Activated CD4-positive, alpha-beta T cell treated with anti-CD3 and anti-CD28 coated beads, Interleukin-2, amount 50 U/mL, for 24 hours (primary cell): ENCODE measurements at places on chromosomes 2 and 18.

DNA sequence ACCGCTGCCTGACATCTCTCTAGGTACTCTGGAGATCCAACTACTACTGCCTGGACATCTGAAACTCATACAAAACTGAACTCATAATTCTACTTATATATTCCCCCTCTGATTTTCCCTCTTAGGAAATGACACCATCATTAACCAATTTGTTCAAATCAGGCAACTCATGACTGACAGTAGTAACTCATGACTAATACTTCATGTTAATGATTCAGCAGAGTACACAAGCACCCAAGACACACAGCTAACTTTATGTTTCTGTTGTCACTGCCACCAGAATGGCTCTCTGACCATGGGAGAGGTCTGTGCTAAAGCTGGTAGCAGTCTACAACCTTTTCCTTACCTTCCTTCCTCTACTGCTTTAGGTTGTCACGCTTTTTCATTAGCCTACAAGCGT lies 91.1 kb downstream of the ITSN2 start:
- no peak for DNase-seq

- DNase-seq, result no peak
Measured at GRCh38 chr2:96885432-96886347, 15.8 kb upstream of the SEMA4C start.

DNA sequence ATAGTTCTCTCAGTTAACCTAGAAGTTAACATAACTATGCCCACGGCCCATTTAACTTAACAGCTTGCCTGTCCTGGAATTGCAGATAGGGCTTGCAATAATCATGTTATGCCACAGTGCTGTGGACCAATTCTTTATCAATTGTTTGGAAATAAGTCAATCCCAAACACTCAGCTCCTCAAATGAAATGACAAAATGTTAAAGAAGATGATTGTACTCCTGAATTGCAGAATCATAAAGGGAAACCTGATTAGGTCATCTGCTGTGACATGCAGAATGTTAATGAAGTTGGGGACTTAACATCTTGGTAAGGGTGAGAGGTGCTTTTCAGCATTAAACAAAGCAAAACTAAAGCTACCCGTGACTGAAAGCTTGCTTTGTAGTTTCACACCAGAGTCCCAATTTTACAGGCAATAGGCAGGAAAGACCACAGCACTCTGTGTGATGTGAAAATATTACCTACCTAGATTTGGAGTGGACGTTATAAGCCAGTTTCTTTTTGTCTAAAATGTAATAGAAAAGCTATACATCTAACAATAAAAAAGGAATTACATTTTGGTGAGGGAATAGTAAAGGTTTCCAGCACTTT lies 364.0 kb downstream of the GPD2 start:
- DNase-seq, result no peak

GRCh38 chr2:55901322-55901721 lies 22.3 kb downstream of the EFEMP1 start:
- DNase-seq, result no peak

DNA sequence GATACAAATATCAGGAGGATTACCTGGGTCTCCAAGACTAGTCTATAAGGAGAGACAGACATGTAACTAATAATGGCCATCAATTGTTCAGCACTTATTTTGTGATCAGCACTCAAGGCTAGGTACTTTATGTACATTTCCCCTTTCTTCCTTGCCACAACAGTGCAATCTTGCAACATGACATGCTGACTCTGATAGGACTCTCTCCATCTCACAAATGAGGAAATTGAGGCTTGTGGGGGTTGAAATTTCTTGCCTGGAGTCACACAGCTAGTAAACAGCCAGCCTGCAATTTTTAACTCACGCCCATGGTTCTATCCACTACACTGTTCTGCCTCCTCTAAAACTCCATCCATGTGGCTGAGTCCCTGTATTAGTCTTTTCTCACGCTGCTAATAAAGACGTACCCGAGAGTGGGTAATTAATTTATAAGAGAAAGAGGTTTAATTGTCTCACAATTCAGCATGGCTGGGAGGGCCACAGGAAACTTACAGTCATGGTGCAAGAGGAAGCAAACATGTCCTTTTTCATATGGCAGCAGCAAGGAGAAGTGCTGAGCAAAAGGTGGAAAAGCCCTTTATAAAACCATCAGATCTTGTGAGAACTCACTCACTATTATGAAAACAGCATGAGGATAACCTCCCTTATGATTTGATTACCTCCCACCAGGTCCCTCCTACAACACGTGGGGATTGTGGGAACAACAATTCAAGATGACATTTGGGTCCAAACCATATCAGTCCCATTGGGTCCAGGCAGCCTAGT lies 302.4 kb downstream of the PLCL1 start:
- DNase-seq, result no peak

DNA sequence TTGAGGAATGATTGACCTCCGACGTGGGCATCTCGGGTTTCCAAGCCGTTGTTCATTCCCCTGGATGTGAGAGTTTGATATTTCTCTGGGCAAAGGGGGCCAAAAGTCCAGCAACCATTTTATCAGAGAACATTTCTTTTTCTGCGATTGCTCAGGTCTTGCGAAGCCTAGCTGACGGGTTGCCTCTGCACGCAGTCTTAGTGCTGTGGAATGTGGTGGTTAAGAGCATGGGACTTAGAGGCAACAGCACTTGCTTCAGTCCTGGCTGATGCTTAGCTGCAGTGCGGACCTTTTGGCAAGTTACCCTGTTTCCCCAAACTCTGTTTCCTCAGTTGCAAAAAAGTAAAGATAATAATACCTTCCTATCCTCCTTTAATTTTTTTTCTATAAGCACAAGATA lies 45.0 kb downstream of the FAP start:
- no peak for DNase-seq

DNA sequence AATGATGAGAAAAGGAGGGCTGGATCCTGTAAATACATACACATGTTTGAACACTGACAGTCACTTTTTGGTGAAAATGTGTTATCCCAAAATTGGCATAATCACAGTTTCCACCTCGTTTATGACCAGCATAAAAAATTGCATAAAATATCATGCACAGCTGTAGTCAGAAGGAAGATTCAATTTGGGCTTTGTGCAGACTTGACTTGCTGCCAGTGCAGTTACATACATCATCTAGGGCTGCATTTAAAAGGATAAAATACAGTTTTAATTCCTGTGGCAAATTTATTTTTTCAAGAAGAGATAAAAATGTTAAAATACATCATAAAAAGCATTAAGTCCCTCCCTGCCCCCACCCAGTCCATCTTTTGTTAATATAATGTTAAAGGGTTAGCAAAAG lies 103.8 kb downstream of the VWC2L start:
- DNase-seq, result no peak

- no peak for DNase-seq
Measured at GRCh38 chr18:2984091-2984490, 28.9 kb downstream of the LPIN2 start.

DNA sequence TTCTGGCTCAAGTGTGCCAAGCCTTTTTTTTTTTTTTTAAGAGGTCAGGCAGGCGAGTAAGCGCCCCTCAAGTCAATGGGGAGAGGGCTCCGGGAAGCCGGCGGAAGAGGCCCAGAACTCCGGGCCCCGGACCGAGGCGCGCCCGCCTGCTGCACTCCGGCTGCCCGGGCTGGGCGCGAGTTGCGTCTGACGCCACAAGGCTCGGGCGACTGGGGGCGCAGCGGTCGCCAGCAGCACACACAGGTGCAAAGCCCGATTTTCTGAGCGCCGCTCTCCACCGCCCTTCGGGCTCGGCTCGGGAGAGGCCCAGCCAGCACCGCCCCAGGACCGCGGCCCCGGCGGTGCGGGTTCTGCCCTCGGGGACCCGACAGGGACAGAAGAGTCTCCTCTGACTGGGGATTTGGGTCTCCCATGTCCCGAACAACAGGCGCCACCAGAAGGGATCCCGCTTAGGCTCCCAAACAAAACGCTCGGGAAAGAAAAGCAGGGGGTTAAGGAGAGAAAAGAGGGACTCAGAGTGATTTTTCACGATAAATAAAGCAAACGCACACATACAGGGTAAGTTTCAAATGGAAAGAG lies 787 bp downstream of the ERBB4 start:
- DNase-seq, result no peak

DNA sequence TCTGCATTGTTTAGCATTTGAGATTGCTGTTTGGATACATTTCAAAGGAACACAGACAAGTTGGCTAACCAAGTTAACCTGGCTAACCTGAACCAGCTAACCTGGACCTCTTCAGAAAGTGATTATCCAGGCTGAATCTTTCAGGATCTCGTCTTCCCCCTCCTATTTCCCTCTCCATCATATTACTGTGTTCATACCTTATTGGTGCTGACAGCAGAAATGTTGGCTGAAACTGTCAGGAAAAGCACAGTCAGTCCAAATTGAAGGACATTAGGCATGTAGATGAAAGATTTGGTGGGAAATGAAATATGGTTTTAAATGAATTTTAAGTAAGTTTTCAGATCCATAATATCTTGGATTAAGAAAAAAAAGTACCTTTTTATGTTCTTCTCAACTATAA lies 92.5 kb upstream of the NEUROD1 start:
- DNase-seq, result no peak

DNA sequence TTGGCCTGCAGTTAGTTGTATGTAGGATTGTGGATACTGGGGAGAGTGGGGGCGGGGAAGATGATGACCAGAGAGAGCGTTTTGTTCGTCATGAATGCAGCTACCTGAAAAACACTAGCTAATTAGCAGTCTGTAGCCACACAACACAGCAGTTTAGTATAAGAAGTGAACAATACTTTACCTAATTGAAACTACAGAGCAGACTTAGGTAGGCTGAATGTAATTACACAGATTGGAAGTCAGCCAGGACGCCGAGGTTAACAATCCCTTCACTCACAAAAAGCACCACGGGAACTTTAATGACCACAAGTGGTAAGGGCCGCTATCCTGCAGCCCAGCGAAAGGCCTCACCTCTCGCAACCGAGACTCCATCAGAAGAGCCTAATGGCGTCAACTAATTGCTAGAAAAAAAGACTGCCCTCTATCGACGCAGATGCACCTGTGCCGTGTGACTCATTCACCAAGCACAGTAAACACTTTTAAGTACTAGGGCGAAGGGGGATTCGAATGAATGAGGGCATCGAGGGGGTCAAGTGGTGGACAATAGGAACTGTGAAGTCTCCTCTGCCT lies 591.0 kb downstream of the ARHGAP15 start:
- no peak for DNase-seq

DNA sequence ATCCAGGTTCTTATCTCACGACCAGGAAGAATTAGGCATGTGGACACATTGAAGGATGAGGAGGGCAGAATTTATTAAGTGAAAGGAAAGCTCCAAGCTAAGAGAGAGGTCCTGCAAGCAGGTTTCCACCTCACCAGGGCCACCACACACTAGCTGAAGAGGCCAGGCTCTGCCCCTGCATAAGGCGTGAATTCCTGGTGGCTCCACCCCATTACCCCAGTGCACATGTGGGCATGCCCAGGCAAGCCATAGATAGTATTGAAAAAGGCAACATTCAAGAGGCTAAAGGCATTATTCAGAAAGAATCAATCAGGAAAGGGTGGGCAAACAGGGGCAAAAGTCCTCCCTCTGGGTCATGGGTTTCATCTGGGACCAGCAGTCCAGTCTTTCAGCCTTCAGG lies 30.9 kb upstream of the GRP start:
- DNase-seq, result no peak

GRCh38 chr2:98383166-98383565 lies 36.9 kb downstream of the CNGA3 start:
- no peak for DNase-seq

DNA sequence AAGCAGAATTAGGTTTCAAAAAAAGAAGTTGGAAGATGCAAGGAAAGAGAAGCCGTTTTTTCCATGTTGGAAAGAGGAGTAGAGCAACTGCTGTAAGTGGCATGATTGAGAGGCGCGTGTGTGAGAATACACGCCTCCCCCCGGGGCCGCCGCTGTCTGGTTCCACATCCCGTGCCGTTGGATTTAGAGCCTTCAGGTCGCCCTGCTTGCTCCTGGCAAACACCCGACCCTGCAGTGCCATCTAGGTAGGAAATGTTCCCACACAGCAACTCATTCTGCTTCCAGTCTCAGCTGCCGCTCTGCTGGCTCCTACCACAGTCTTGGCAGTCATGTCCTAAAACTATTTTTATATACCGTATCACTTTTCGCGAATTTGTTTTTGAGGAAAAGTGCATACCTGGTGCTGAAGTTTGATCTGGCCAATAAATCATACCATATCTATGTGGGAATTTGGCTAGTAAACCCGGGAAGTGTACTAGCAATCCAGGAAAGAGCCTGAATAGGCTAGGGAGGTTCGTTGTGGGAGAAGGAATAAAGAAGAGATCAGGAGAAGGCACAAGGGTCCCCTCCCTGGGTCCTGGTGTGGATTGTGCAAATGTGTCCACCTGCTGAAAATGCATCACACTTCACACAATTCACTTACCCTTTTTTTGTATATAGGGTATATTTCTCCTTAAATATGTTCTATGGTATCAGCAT lies 372.7 kb downstream of the FBXO15 start:
- DNase-seq, result no peak

DNA sequence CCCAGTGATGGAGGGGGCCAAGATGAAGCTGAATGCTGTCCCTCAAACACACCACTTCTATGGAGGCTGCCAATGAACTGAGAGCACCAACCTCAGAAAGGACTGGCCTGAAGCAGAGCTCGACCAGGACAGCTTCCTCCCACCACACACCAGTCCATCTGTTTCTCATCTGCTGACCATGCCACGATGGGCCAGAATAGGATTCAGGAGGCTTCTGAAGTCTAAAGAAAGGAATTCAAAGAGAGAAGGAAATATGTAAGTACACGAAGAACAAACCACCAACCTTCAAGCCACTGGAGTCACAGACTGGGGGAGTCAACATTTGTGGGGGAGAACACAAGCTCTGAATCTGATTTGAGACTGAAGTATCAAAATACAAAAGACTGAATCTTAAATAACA lies 157.6 kb upstream of the CCDC68 start:
- DNase-seq, result no peak

GRCh38 chr2:214471990-214472389 lies 61.1 kb downstream of the VWC2L start:
- no peak for DNase-seq

DNA sequence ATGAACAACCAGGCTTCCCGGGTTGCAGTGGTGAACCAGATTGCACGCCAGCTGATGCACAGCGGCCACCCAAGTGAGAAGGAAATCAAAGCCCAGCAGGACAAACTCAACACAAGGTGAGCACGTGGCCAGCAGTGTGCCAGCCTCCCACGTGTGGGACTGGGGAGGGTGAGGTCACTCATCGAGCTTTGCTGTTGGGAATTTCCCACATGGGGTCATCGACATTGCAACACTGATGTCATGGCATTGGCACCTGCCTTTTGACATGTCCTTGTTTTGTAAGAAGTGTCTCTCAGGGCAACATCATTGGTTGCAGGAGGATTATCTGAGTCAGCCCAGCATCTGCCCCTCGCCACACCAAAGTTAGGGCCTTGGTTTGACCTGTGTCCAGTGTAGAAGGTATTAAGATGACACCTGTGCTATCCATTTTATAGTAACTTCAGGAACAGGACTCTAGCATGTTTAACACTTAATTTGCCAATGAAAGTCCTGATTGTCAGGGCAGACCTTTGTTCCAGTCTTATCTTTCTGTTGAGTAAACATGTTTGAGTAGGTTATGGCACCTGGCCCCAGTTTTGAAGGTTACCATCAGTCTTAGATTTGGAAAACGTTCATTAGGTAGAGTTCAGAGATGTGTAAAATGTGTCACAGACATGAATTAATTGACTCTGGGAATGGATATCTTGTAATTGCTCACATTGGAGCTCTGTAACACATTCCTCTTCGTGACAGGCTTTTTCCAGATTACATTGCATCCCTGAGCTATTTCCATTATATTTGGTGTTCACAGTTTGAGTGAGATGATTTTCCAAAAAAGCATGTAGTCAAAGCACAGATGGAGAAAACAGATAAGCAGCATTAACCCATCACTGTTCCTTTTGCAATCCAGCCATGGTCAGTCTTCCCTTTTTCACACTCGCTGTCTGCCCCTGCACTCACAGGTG lies 93.3 kb upstream of the EML6 start:
- DNase-seq, result no peak
